ENCODE measurements at places on chromosomes 7 and 10. TPM values are rescaled to one million over a fixed set of nuclear protein-coding genes. Genes with fewer than 3 reads are reported as not detected.
A peak's percentile ranks its signal among the peaks of the same experiment; 100 is the strongest.

HABP2 gene
- not detected for total RNA-seq

ZNF425 gene
- 1.4 TPM for total RNA-seq

IMPDH1 gene
- total RNA-seq: 89.0 TPM

METTL27 gene
- total RNA-seq: 5.0 TPM

SKAP2 gene
- total RNA-seq: 83.1 TPM

BTBD16 gene
- total RNA-seq: not detected

LCOR gene
- 62.4 TPM for total RNA-seq

BTRC gene
- 16.9 TPM for total RNA-seq

GRCh38 chr7:123725586-123726171 lies 23.1 kb downstream of the WASL start:
- DNase-seq: no peak

DNA sequence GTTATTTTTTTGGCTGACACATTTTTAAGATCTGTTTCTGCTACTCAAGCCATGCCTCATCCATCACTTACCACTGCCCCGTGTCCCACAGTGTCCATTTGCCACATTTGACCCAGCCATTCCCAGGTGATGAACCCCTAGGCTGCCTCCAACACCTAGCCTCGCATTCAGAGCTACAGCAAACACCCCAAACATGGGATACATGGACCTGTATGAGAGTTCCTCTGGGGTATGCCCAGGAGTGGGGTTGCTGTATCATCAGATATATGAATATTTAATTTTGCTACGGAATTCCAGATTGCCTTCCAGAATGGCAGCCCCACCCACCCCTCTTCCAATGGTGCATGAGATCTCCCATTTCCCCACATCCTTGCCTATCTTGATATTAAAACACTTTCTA lies 190.1 kb upstream of the RNF32 start:
- peak; percentile 31 for DNase-seq

DNA sequence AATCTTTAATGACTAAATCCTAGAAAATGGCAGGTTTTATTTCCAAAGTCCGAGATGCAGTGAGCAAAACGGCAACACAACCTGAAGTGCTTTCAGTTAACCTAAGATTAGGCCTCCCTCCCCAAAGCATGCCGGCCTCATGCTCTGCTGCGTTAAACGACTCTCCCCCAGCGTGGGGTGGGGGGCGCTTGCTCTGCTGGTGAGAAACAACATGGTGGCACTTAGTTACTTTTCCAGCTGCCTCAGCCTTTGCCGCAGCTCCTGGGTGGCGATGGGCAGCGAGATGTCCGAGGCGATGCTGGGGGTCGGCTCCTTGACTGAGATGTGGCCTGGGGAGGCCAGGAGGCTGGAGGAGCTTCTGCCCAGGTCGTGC lies 36.7 kb upstream of the NCAPG2 start:
- DNase-seq: no peak

DNA sequence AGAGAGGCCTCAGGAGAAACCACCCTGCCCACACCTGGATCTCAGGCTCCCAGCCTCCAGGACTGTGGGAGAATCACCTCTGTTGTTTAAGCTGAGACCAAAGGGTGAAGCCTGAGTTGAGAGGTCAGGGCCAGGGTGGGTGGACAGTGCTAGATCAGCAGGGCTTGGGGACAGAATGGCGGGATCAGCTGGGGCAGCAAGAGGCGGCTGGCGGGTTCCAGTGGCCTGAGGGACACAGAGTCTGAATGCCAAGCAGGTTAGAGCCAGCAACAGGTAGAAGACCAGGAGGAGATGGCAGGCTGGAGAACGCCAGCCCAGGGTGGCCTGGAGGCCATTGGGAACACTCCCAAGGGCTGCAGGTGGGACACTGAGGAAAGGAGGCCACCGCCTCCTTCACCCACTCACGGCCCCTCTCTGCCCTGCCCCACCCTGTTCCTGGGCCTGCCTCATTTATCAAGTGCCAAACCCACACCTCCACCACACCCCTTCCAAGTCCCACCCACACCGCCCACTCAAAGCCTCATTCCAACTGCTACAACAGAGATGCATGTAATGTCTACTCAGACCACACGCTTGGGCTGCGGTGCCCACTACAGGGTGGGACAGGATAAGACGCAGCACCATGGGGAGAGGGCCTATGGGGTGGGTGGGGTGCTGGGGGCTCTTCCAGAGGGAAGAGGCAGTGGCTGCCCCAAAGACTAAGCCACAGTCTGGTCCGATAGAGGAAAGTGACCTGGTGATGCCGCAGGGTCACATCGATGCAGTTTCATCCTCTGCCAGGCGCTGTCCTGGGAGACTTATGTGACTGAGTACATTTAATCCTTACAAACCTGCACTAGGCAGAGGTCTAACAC lies 173.9 kb downstream of the TNS3 start:
- DNase-seq: peak; percentile 66

GRCh38 chr7:127759945-127760421 lies 108.0 kb downstream of the SND1 start:
- DNase-seq: no peak

DNA sequence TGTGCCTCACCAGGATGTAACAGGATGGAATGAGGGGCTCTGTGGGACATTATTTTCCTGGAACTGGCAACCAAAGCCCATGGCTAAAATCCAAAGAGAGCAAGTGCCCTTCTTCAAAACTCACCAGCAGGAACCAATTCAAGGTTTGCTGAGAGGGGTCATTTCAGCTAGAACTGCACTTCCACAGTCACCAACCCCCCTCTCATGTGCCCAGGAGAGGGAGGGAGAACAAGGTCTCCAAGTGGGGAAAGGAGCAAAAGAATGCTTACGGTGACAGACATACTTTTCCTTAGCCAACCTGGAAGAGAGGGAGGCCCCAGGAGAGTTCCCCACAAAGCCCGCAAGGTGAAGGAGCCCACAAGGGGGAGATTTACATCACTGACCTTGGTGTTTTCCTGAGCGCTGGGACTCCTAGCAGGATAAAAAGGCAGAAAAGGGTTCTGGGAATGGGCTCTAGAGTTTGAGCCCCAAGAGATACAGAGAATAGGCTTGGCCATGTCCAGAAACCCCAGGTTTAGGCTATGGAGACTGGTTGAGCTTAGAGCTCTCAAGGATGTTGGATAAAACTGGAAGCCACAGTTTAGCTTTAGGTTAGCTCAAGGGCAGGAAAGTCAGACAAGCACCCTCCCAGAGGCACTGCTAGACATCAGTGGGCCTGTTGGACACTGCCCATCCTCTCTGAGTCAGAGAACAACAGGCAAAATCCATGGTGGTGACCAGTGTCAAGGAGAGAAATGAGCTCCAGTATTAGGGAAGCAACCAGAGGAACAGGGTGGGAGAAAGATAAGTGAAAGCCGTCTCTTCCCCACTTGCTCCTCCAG lies 63.9 kb upstream of the GHITM start:
- DNase-seq: no peak

DNA sequence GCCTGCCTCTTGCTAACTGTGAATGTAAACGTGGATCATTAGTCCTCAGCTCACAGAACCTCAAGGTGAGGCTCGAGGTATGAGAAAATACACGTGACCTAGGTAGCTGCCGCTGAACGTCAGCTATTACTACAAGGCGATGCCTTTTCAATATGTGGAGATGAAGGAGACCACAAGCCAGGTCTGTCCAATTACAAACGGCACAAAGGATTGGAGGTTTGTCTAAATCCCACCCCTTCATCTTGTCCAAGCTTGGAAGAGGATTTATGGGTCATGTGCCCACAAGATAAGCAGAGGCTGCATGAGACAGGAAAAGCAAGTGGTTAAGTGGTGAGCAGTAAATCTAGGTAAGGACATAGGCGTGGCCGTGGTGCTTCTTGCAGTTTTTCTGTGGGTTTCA lies 3.4 kb downstream of the H2BK1 start:
- DNase-seq: peak; percentile 4

DNA sequence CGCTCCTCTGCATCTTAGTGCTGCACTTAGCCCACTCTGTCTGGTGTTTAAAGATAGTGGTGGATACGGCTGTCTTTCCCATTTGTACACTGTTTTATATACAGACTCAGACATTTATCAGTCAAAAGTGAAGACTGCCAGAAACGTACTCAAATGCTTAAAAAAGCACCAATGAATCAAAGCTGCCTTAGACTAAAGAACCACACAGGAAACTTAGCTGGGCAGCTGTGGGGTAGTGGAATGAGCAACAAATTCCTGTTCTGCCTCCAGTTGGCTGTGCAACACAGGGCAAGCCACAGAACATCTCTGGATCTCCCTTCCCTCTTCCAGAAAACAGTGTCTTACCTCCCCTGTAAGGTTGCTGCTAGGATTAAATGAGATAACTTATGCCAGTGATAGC lies 76.0 kb downstream of the ATXN7L1 start:
- DNase-seq: no peak

GRCh38 chr10:132928261-132928660 lies 14.1 kb downstream of the CFAP46 start:
- no peak for DNase-seq

- DNase-seq: no peak
Measured at GRCh38 chr10:60951272-60951724, 7.3 kb upstream of the RHOBTB1 start.

DNA sequence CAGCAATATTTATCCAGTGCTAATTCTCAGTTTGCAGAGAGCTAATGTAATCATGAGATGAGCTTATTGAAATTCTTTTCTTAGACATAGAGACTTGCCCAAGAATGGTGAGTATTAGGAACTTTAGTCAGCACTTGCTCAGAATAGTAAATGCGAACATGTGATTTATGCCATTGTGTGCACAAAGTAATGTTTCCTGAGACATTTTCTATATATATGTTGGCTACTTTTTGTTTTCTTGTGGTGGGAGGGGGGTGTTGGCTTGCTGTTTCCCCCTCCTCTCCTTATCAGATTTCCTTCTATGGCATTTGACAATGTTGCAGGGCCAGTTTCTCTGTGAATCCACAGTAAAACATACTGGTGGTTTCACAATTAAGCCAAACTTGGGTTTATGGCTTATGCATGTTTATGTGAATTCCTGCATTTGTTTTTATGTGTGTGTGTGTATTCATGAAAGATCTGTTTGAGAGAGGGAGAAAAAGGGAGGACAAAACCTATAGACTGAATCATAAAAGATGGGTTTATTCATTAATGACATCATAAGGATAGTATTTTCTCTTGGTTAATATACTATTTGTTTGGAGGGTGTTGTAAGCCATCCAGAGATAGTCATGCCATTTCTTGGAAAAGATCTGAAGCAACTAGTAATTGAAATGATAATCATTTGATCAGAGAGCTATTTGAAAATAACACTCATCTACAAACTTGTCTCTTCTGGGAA lies 36.3 kb downstream of the ARID5B start:
- no peak for DNase-seq

GRCh38 chr10:3217301-3217700 lies 44.7 kb upstream of the PITRM1 start:
- DNase-seq: no peak

GRCh38 chr10:6868036-6868725 lies 288.1 kb upstream of the PRKCQ start:
- no peak for DNase-seq

- DNase-seq: no peak
Measured at GRCh38 chr7:33624215-33624614, 281.1 kb upstream of the BMPER start.

DNA sequence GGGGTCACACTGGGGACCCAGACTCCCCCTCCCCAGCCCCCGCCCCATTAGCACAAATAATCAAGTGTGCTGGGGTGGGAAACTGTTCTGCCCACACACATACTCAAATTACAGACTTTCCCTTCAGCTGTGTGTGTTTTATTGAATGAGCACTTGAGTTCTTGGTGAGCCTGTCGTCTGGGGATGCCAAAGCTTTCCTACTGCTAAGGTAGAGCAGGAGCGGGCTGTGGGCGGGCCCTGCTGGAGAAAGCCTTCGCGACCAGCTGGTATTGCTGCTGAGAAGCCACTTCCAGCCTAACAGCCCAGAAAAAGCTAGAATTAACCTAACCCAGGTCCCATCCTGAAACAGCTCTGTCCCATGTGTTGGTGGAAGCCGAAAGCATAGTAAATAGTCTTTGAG lies 87.0 kb upstream of the KMT2E start:
- no peak for DNase-seq

- peak; percentile 55 for DNase-seq
Measured at GRCh38 chr10:47401874-47402640, 18.0 kb upstream of the ZNF488 start.

GRCh38 chr7:140143997-140144396 lies 32.8 kb downstream of the KDM7A start:
- no peak for DNase-seq

DNA sequence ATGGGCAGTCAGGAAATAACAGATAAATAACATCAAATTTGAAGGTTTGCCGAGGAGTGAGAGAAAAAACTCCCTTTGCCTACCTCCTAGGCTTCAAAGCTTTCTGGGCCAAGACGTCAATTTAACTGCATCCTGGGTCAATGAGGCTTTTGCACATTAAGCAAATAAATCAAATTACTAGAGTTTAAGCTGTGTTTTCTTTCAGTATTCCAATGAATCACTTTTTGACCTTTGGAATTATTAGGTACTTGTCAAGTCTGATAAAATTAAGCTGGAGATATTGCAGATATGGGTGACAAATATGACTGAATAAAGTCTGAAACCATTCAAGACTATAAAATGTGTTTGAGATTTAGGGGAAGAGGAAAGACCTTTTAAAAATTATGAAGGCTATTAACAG lies 22.2 kb downstream of the GLUD1 start:
- DNase-seq: no peak

GRCh38 chr10:30587522-30588031 lies 42.0 kb downstream of the LYZL2 start:
- peak; percentile 87 for DNase-seq

GRCh38 chr7:128827248-128827958 lies 2.8 kb upstream of the FLNC start:
- no peak for DNase-seq

GRCh38 chr10:130761032-130761575 lies 550.4 kb downstream of the TCERG1L start:
- peak; percentile 51 for DNase-seq

- DNase-seq: no peak
Measured at GRCh38 chr10:99674762-99675161, 15.5 kb downstream of the ENTPD7 start.

DNA sequence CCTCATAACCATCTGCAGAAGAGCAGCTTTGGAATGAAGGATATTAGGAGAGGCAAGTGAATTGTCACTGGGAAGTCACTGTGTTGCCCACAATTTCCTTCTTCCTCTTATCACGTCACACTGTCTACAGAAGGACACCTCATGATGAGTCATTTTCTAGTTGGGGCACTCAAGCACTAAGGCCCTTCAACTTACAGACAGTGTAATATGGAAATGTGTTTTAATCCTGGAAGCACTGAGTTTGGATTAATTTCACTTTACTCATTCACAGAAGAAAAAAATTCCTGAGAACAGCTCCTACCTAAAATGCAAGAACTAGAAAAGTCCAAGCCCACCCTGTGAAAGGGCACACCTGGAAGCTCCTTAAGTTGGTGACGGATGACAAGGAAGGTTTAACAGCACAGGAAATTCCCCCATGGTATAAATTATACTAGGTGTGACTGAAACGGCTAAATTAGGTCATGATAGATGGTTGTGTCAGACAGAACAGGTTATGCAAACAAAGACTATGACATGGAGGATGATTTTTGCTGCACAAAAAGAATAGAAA lies 56.6 kb downstream of the PARD3 start:
- DNase-seq: no peak

- no peak for DNase-seq
Measured at GRCh38 chr10:50250096-50250854, 1.0 kb downstream of the ASAH2 start.

GRCh38 chr7:106848851-106849442 lies 16.1 kb upstream of the PIK3CG start:
- DNase-seq: no peak

GRCh38 chr10:64142395-64142794 lies 621.2 kb downstream of the REEP3 start:
- no peak for DNase-seq

Data from spleen (tissue), 13 donors.